ENCODE measurements at places on chromosomes 1 and 21.

- no peak for DNase-seq
Observed at GRCh38 chr1:18739897-18740296, 109.3 kb downstream of the PAX7 start.

DNA sequence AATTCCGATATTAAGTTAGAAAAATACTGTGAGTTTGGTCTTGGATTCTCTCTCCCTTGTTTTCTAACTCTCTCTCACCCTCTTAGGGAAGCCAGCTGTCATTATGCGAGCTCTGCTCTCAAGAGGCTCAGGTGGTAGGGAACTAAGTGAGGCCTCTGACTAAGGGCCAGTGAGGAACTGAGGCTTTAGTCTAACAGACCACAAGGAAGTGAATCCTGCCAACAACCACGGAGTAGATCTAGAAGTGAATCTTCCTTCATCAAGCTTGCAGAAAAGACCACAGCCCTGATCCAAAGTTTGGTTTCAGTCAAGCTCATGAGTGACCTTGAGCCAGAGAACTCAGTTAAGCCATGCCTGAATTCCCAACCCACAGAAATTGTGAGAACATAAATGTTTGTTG, 180.1 kb upstream of the PRMT6 start:
- no peak for DNase-seq

DNA sequence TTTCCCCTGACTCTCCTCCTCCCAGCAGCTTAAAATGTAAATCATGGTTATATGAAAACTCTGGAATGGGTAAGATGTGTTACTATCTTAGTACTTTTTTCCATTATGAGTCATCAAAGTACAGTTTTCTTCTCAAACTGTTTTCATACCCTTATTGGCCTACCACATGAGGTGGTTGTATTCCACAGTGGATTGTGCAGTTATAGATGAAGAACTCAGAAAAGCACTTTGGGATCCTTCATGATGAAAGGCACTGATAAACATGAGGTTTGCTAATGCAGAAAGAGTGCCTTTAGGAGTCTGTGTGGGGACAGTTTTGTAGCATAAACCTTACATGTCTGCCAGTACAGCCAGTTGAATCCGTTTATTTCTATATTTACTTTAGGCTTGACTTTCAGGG, 32.0 kb upstream of the MYOCOS start:
- DNase-seq: no peak

DNA sequence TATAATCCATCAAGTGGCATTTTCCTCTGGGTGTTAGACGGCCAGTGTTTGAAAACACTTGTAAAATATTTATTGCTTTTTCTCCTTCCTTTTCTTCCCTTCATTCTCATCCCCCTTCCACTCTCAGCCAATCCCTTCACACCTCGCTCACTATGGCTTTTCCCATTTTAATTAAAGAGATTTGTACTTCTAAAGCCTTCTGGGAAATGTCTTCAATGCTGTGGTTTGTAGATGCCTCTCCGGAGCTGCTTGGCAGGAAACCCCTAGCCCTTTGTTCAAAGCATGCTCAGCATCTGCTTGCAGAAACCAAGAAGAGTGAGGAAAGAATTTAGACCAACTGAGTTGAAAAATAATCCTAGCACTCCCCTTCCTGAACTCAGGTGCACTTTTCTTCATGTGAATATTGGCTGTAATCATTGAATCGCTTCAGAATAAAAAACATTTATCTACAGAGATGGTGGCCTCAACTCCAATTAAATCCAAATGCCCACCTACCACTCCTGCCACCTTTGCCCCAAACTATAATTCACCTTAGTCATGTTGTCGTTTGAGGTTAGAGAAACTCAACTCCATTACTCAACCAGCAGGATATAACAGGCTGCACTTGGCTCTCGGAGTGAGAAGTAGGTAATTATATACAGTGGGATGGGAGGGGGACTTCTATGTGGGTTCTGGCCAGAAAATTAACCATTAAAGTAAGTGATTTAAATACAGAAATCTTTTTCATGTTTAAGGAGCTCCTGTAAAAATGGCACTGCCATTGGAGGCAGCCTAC, 659.4 kb upstream of the CAMK1G start:
- no peak for DNase-seq

DNA sequence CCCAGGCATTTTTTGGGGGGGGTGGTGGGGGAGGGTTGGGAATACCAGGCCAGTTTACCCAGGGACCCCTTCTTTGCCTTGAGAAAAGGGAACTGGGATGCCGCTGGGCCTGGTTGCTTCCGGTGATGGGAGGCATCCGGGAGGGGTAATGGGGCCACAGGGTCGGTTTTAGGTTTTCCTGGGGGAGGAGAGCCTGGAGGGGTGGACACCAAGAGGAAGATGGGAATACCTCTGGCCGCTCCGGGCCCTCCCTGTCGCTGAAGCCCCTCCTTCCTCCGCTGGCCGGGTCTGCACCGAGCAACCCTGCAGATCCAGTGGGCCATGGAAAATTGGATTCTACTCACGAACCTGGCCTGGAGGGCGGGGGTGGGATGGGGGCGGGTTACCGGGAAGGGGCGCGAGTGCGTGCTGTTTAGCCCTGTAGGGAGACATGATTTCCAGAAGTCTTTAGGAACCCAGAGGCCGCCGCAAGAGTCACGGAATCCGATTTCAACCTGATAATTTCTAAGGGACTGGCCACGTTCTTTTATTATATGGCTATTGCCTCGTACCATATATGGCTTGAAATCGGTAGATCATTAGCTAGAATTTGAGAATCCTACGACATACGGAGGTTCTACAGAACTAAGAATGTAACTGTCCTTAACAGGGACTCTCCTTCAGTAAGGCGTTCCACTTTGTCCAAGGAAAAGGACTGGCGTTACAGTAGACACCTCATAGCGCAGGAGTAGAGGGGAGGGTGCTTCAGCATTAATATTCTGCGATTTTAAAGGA, 749 bp downstream of the AKIRIN1 start:
- no peak for DNase-seq

DNA sequence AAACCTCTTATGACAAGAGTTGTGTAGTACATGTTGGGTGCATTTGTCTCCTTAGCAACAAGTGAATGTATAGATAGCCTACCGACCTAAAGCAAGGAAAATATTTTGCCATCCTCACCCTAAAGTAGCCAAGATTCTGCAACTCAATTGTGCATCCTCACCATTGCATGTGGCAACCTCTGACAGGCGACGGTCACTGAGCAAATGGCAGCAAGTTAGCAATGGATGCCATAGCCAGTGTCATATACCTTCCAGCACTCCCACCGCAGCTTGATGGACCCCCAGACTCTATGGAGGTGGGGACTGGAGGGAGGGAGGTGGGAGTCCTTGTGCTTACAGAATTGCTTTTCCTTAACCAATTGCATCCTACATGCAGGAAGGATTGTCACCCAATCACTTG, 17.0 kb downstream of the PROX1 start:
- no peak for DNase-seq

DNA sequence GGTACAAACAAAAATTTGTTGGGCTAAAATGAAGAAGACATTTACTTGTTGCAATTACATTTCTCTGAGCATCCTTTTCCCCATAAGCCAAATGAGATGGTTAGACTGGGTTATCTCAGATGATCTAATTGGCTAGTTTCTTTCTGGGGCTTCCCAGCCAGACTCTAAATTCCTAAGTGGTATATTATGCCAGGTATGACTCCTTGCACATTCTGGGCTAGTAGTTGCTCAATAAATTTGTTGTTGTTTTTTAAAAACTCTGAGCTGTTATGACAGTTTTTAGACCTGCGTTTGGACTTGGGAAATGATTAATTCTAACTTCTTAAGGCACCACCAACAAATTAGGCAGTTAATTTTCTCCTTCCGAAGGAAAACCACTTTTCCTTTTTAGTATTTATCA, 66.1 kb downstream of the UCK2 start:
- no peak for DNase-seq

- DNase-seq: no peak
Observed at GRCh38 chr21:29669416-29669815, 270.4 kb downstream of the GRIK1 start.

GRCh38 chr1:174408146-174408545, 39.6 kb upstream of the GPR52 start:
- no peak for DNase-seq

DNA sequence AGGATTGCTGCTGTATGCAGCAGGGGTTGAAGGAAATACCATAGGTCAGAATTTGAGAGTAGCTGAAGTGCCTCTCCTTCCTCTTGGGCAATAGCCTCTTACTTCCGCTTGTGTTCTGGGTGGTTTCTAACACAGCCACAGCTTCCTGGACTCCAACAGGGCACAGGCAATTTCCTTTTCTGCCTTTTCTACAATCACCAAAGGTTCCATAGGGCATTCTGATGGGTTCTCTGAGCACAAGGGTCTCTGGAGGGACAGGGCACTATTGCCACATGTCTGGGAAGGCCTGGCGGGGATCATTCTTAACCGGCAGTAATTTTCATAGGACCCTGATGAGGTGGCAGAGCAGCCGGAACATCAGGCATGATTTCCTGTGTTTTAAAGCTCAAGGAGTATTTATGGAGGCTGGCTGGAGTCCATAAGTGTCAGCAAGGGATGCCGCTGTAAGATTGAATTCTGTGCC, 5.5 kb upstream of the AGTRAP start:
- DNase-seq: no peak

DNA sequence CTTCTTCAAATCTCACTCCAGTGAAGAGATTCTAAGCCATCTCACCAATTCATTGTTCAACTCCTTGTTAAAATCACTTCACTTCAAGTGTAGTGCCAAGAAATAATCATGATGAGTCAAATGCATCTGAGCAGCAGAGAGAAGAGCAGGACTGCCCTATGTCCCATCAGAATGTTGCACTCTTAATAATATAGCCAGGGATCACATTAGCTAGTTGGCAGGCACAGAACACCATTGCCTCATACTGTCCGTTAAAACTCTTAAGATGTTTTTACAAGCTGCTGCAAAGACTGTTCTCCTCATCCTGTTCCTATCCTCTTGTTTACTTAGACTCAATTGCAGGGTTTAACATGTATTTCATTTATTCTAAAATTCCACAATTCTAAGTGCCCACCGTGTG, 432.9 kb downstream of the PLPP3 start:
- DNase-seq: no peak

DNA sequence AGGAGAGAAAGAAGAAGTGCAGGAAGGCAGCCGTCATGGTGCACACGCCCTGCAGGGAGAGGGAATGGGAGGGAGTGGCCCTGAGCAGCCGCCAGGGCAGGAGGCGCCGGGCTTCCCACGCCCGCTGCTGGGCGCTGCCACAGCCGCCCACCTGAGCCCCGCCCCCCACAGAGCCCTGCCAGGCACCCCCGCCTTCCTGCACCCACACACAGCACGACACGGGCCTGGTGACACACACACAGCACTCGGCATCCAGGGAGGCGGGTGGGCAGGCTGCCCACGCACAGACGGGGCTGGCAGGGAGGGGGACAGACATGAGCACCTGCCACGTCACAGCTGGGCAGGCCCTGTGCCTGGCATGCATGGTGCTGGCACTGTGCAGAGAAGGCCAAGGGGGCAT, 27.5 kb downstream of the ADGRB2 start:
- DNase-seq: no peak

DNA sequence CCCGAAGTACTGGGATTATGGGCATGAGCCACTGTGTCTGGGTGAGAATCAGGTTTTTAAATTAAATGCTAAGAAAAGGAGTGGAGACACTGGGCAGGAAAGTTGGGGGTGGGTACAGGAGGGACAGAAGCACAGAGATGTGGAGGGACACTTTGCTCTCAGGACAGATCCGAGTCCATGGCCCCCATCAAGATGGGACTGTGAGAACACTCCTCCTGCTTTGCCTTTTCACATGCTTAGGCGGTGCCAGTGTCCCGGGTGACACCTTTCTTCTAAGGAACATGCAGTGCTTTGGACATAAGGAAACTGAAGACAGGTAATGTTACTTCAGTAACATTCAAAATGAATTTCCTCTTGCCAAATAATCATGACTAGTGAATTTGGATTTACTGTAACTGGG, 16.7 kb downstream of the SLC25A33 start:
- no peak for DNase-seq

DNA sequence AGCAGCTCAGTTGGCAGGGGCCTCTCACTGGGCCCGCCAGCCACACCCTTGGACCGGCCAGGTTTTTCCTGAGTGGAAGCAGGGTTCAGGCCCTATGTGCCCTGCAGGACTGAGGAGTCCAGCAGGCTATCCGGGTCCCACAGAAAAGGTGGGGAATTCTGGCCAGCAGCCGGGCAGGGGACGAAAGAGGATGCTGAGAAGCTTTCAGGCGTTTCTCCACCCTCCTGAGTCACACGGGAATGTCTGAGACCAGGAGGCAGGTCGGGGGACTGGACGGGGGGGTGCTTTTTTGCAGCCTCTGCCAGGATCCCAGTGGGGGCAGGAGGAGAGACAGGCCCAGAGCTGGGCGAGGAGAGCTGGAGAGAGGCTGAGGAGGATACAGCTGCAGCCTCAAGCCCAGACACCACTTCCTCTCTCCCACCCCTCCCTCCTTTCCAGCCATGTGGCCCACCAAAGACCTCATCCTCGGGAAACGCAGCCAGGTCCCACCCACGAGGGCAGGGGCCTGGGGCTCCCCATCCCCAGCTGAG, 105.4 kb downstream of the SPSB1 start:
- no peak for DNase-seq
